Skin of body (tissue), 3 donors: ENCODE measurements at places on chromosomes 6 and 20. TPM values are rescaled to one million over a fixed set of nuclear protein-coding genes. Genes with fewer than 3 reads are reported as not detected.

The TNNC2 gene
- 472 TPM for total RNA-seq

- no peak for DNase-seq
Observed at GRCh38 chr6:106927531-106928398, 46.8 kb downstream of the CD24 start.

DNA sequence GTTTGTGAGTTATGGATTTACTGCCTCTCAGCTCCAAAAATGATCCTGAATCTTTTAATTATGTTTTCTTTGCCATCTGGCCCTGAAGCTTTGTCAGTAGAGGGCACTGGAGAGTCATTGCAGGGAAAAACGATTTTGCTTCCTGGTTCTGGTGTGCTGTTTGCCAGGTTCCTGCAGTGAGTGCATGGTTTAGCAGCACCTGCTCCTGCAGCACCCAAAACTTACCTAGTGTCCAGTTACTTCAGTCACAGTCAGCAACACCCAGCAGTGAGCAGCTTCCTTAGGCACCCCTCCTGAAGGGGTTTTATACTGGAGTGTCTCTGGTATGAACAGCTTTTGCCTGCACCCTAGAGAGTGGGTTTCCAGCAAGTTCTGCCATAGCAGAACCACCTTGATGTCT is 6.0 kb upstream of the TRIM26 start:
- peak; percentile 24 for DNase-seq

GRCh38 chr6:112251171-112251875 is 3.0 kb downstream of the LAMA4 start:
- DNase-seq: peak; percentile 84

The LGSN gene
- total RNA-seq: not detected

DNA sequence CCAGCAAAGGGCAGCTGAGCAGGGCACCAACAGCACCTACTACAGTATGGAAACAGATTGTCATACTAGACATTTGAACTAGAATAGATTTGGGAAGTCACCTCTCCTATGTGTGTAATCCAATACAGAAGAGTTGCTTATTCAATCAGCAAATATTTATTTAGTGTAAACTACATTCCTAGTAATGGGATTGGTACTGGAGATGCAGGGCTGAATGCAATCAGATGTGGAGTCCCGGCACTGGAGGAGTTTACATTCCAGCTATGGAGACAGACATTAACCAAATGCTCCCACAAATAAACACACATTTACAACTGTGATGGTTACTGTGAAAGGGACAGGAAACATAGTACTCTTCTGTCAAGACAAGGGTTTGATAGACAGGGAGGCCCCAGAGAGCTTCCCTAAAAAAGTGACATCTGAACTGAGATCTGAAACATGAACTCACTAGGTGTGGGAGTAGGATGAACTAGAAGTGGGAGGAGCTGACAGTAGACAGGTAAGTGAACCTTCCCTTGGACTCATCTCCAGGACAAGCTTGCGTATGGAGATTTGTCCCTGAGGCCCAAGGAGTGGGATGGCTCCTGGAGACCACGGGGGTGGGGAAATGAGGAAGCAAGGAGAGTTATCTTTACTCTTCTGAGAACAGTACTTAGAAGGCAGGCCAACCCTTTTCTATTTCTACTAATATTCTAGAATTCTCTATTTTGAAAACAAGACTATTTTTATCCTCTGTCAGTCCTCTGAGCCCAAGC is 420.5 kb downstream of the MAFB start:
- no peak for DNase-seq

GRCh38 chr6:139473231-139473701 is 98.8 kb upstream of the CITED2 start:
- peak; percentile 27 for DNase-seq

The TP53TG5 gene
- total RNA-seq: not detected

- DNase-seq: no peak
Observed at GRCh38 chr20:25461786-25462545, 54.5 kb downstream of the GINS1 start.

DNA sequence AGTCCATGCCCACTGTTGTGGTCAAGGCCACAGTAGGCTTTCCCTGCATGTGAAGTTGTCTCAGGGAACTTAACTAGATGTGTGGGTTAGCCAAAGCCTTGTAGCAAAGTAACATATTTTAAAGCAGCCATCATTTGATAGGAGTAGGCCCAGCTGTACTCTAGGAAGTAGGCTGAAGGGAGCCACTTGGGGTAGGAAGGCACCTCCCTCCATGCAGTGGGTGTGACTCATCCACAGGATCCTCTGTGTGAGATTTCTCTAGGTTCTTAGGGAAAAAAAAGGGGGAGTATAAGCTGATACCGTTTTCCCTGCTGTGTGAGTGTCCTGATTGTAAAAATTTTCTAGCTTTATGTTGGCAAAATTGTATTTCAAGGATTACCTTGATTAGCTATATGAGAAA is 44.7 kb downstream of the VAPB start:
- no peak for DNase-seq

- no peak for DNase-seq
Observed at GRCh38 chr6:44775121-44775520, 387.6 kb downstream of the CDC5L start.

- no peak for DNase-seq
Observed at GRCh38 chr6:35948725-35949124, 27.8 kb upstream of the SRPK1 start.

GRCh38 chr6:123635567-123635966 is 1.2 kb downstream of the TRDN start:
- DNase-seq: no peak

DNA sequence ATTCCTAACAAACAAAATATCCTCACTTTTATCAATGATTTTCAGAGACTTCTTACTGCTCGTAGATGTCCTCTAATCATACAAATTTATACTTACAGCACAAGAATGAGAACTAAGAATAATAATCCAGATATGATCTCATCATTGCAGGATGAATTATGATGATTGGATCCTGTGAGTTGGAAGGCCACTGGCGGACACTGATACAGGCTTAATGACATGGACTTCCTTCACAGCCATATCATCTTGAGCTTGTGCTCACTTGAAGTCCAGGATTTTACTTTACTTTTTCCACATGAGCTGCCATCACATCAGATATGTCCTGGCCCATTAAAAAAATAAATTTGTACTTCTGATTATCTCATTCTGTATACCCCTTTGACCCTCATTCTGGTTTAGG is 94.3 kb downstream of the NKAIN2 start:
- DNase-seq: no peak

DNA sequence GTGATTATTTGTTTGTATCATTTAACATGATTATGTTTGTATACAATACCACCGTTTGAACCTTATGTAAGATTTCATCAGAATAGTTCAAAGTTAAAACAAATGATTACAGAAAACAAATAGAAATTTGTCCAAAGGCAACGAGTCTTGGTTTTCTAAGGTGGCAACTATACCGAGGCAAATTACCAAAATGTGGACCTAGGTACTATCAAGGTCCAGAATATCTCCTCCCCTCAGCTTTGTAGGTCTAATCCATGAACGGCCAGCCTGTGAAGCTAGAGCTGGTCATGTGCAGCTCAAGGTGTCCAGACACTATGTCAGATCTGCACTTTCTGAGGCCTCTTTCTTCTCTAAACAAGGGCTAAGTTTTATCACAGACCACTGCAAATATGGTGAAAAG is 151.7 kb upstream of the BEND3 start:
- no peak for DNase-seq

- DNase-seq: no peak
Observed at GRCh38 chr20:13436530-13436929, 202.2 kb downstream of the TASP1 start.

GRCh38 chr20:25269057-25269832 is 21.4 kb downstream of the PYGB start:
- DNase-seq: no peak

The PRDM13 gene
- not detected for total RNA-seq

The VWA7 gene
- 0.99 TPM for total RNA-seq

DNA sequence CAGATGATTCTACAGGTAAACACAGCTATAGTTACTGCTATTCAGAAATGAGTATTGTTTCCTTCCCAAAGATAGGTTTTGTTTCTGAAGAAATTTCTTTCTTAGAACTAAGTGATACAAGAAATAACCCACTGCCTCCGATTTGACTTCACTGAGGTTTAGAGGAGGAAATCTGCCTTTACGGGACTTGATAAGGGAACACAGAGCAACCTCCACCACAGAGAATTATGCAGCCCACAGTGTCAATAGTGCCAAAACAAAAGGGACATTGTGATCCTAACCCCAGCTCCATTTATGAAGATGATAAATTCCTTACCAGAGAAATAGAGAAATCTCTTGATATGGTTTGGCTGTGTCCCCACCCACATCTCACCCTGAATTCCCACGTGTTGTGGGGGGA is 164.6 kb downstream of the ZNF217 start:
- DNase-seq: no peak

DNA sequence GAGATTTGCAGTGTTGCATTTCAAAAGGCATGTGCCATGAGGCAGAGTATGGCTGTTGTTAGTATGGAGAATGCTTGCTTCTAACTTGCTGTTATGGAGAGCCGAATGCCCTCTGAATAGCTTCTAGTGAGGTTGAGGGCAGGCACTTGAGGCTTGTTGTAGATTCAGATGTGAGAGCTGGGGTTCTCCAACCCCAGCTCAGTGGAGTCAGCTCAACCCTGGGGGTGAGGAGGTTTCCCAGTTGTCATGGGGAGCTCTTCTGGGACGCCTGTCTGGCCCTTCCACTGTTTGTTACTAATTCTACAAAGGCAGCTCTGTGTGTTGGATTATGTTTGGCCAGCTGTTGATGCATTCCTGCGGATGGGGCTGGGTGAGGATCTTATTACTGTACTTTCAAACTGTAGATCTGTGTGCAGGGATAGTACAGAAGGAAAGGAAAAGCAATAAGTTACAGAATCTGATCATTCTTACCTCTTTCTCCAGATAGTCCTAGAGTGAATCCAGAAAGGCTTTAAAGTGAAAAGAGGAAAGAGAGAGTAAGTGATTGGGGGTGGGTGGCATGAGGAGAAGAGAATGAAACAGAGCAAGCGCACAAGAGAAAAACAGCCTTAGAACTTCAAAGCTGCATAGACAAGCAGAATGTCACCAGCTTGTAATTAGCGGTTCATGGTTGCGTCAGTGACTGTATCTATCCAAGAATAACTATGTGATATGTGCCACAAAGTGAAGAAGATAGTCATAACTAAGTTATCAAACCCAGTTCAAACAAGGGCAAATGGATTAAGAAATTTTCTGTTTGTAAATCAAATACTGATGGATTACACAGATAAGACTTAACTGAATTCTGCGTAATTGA is 148.7 kb downstream of the PRL start:
- DNase-seq: peak; percentile 94

DNA sequence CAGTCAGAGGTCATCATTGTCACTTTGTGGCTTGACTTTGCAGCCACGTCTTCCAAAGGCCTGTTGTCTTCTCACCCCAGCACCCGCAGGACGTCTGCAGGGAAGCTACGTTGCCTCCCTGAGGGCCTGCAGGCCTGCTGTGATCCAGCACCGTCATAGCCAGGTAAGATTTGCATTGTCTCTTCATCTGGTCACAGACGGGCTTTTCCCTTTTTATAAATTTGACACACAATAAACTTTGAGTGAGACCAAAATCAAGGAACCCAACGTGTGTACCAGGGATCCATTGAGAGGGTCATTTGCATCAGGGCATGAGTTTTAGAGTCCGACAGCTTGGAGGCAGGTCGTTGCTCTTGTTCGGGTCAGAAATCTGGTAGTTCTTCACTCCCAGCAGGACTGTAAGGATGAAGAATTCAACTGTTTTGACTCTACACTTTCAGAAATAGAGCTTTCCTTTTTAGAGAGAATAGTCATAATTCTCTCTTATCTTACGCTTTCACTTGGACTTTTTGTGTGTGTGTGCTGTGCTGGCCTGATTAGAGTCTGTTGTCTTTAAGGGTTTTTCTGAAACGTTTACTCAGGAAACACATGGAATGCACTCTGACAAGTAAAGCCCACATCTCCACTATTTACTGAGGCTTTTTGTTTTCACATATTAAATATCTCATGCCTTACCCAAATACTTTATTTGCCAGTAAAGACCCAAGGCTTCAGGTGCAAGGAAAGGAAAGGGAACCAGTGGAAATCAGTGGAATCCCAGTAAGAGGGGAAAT is 177.2 kb upstream of the TAB2 start:
- no peak for DNase-seq

DNA sequence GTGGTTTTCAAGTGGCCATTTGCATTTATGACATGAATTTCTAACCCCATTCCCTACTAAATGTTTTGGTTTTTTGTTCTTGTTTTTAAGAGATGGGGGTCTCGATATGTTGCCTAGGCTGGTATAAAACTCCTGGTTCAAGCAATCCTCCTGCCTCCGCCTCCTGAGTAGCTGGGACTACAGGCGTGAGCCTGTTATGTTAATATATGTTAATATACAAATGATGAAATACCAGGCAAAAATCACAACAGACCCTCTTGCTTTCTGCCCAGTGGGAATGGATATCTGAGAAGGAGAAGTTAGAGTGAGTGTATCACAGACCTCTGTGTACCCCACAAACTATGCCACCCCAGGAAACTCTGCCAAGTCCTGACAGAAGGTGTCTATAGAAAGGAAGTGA is 66.2 kb downstream of the CDC40 start:
- no peak for DNase-seq

GRCh38 chr6:163588220-163588919 is 173.9 kb downstream of the QKI start:
- DNase-seq: no peak

The RGS17 gene
- total RNA-seq: 0.69 TPM

GRCh38 chr6:15096894-15097837 is 148.7 kb upstream of the JARID2 start:
- DNase-seq: no peak

DNA sequence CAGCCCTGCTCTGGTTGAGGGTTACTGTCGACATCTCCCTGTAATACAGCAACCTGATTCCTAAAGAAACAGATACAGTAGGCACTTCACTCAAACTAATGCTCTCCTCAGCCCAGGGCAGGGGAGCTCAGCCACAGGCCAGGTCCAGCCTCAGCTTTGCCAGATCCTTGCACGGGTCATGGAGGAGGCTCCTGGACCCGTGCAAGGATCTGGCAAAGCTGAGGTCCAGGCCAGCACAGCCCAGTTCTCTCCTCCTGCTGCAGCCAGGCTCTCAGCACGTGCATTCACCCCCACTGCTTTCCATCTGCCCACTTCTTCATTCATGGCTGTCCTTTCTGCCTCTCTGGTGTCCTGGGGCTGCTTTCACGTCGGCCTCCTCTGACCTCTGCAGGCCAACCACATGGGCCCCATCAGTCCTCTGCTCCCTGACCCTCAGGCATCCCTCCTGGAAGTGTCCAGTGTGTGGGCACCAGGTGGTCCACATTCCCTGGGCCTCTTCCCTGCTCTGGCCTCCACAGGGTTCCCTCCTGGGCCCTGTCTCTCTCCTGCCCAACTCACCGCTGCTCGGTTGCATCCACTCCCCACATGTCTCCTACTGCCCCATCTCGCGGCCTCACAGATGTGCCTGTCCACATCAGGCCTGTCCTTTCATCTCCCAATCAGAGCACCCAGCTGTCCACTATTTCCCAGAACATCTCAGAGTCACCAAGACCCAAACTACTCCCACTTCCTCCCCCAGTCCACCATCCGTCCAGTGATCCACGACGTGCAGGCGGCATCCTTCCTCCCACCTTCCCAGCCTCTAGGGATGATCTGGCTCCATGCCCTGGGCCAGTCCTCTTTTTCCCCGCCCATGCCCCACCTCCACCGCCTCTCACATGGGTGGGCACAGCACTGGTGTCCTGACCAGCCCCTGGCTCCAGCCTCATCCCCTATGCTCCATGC is 11.8 kb upstream of the CD93 start:
- DNase-seq: no peak
